ENCODE measurements at places on chromosomes 4 and X.

GRCh38 chrX:43679058-43679457 lies 23.0 kb downstream of the MAOA start:
- DNase-seq, result no peak

DNA sequence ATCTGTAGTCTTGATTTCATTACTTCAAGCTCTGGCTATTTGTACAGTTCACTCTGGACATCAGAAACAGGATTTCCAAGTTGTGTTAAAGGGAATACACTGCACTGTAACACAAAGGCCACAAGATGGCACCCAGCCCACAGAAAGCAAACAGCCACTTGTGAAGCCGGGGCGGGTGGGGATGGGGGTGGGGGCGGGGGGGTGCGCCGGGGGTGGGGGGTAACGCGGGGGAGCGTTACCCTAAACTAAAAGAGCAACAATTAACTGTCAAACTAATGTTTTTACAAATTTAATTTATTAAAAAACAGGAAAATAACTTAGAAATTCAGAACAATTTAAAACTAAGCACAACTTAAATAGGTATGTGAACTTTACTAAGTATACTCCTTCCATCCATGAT lies 27.3 kb downstream of the PRDX4 start:
- peak; percentile 56 for DNase-seq

- no peak for DNase-seq
Measured at GRCh38 chrX:85024562-85024961, 20.9 kb downstream of the APOOL start.

DNA sequence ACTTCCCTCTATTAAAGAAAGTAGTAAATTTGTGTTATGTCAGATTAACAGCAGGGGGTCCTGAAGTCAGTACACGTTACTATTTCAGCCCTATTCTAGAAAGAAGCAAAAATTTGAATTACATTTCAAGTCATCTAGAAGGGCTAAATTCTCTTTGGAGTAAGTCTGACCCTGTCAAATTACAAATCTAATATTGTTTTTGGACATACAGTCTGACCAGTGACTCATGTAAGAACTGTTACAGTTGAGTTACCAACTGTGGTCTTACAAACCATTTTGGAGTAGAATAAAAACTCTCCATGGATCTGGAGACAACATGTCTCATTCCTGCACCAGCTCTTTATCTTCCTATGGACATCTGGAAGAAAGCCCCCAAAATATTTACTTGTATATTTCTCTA lies 36.0 kb upstream of the GYPA start:
- no peak for DNase-seq

GRCh38 chrX:649166-649565 lies 18.6 kb downstream of the SHOX start:
- DNase-seq, result no peak

GRCh38 chrX:35288657-35289056 lies 346.1 kb downstream of the FAM47B start:
- DNase-seq, result no peak

DNA sequence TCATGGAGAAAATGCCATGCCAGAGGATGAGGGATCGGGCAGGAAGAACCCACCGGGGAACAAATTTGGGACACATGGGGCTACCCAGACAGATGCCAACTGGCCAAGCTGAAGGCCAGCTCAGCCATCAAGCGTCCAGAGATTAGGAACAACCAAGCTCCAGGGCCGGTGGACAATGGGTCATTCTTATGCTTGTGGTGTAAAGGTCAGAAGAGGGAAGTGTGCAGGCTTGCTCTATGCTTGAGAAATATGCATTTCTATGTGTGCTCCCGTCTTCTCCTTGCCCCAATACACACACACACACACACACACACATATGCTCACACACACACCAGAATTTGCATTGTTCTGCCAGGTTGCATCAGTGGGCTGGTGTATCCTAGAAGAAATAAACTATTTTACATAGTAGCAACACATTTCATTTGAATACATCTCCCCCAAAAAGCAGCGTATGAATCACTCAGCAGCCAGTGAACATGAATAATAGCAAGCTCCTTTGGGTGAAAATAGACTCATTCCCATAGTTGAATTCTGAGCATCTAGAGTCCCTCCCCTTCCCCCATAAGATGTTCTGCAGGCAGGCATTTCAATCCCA lies 201.9 kb upstream of the PPARGC1A start:
- DNase-seq, result no peak

DNA sequence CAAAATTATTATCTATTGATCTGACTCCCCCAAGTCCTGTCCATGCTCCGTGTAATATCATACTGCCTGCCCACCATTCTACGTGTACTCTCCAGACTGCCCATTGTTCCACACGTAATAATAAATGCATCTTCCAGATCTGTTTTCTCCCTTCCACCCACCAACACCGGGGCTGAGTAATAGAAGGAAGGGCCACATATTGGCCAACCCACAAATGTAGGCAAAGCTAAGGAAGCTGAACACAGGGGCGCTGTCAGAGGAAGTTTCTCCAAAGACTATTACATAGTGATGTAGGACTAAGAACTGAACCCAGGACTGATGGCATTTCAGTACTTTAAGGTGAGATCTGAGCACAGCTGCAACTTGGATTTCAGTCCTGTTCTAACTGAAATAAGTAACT lies 135.8 kb upstream of the GUCY1A1 start:
- DNase-seq, result no peak

- DNase-seq, result peak; percentile 66
Measured at GRCh38 chr4:78951862-78952472, 12.7 kb upstream of the PAQR3 start.

DNA sequence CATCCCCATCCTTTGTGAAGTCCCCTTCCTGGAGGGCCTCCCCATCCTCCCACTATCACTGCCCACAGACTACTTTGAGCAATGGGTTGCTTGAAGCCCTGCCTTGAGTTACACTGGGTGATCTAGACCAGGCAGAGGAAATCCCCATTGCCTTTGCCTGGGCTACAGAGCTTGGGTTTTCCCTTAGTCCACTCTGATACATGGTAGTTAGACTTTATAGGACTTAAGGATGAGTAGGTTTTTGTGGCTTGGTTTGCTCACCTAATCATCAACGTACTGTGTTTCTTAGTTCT lies 56.6 kb downstream of the TMEM131L start:
- no peak for DNase-seq

- no peak for DNase-seq
Measured at GRCh38 chrX:18051690-18052089, 169.0 kb downstream of the BEND2 start.

DNA sequence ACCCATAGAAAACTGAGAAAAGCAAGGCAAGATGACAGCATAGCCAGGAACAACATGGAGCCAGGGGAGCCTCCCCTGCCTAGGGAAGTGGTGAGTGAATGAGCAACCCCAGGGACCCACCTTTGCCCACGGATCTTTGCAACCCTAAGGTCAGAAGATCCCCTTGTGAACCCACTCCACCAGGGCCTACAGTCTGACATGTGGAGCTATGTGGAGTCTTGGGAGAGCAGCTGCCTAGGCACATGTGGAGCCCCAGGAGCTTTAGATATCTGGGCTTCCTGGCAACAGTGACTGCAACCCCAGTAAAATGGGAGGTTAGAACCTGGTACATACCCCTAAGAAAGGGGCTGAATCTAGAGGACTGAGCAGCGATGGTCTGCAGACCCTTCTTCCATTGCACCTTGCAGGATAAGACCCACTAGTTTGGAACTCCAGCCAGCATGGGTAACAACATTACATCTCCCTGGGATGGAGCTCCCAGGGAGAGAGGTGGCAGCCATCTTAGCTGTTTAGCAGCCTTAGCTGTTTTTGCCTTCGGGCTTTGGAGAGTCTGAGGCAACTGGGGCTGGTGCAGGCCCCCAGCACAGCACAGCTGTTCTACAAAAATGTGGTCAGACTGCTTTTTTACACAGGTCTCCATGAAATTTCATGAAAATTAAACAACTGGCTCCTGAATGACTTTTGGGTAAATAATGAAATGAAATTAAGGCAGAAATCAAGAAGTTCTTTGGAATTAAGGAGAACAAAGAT lies 104.7 kb upstream of the TRIM2 start:
- DNase-seq, result no peak

DNA sequence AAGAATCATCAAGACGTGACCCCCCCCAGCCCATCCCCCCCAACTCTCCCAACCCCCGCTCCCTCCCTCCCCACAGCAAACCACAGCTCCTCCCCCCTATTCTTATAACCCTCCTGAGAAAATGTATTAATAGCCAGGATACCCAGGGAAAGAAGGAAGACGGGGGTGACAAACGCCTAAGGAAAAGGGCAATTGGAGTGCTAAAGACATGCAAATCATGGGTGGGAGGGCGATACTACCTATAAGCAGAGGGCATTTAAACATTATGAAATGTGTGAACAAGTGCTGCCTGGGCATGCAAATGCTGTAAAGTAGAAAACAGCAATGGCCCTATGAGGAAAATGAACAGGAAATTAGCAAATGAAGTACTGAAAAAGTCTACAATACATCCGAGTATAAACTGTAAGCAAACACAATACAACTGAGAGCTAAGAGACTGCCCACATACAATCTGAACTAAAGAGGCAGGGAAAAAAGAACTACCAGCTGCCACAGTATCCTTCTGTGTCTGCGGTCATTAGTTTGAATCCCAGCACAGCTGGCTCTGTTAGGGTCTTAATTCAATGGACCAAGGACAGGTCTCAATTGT lies 2.4 kb downstream of the CXXC4 start:
- peak; percentile 27 for DNase-seq

- peak; percentile 28 for DNase-seq
Measured at GRCh38 chr4:2785613-2786012, 7.3 kb upstream of the SH3BP2 start.

Data from HT-29 (cell line).